Fibroblast of pulmonary artery (primary cell): ENCODE measurements at places on chromosomes 6 and 20.

DNA sequence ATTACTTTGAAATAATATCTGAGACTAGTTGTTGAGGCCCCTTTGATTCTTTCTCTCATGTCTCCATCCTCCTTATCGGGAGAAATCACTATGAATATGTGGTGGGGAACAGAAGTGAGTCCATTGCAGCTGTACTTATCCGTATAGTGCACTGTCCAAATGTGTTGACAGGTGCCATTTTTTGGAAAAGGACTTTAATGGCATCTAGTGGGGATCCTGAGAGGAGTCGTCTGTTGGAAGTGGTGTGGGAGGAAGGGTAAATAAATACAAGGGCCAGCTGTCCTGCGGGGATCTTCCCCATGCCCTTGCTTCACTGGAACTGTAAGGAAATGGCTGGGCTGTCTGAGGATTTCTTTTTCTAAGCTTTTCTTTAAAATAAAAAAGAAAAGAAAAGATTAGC is 19.4 kb downstream of the TPX2 start:
- DNase-seq, result peak; percentile 22

DNA sequence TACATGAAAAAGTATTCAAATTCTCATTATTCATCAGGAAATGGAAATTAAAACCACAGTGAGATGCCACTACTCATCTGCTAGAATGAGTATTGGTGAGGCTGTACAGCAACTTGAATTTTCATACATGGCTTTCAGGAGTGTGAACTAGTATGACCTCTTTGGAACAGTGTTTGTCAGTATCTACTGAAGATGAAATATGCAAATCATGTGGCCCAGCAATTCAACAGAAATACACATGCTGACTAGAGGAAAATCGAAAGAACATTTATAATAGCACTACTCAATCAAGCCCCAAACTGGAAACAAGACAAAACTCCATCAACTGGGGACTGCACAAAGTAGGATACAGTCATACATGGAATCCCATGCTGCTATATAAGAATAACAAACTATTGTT is 102.2 kb downstream of the DCDC2 start:
- no peak for DNase-seq

- DNase-seq, result peak; percentile 50
Measured at GRCh38 chr20:2872459-2873009, 747 bp upstream of the PTPRA start.

DNA sequence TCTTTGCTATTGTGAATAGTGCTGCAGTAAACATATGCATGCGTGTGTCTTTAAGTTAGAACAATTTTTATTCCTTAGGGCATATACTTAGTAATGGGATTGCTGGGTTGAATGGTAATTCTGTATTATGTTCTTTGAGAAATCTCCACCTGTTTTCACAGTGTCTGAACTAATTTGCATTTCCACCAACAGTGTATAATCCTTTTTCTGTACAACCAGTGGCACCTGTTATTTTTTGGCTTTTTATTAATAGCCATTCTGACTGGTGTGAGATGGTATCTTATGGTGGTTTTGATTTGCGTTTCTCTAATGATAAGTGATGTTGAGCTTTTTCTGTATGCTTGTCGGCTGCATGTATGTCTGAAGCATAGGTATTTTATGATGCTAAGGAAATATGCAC is 820.8 kb upstream of the MAP3K7 start:
- DNase-seq, result no peak

GRCh38 chr6:3422435-3423070 is 34.3 kb downstream of the SLC22A23 start:
- no peak for DNase-seq

DNA sequence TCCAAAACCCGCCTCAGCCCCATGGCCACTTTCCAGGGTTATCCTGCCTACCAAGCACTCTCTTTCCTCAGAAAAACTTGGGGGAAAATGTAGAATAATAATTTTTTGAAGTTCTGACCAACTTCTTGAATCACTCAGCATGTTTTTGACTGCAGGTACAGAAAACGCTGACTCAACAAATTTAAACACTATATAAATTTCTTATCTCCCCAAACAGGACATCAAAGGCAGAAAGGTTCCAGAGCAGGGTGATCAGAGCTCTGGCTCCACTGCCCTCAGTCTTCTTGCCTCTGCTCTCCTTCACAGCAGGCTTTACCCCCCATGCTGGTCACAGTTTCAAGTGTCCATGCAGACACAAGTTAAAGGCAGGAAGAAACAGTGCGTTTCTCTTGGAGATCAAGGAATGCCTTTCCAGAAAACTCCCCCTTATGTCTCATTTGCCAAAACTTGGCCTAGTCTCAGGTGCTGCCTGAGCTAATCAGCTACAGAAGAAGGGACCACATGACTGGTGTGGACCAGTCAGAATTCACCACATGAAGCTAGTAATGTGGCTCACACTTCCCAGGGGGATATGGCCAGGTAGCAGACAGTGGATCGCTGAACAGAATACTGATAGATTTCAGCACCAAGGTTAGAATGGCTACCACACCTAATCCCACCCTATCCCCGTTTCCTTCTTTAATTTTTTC is 24.4 kb upstream of the SLC17A3 start:
- DNase-seq, result no peak

DNA sequence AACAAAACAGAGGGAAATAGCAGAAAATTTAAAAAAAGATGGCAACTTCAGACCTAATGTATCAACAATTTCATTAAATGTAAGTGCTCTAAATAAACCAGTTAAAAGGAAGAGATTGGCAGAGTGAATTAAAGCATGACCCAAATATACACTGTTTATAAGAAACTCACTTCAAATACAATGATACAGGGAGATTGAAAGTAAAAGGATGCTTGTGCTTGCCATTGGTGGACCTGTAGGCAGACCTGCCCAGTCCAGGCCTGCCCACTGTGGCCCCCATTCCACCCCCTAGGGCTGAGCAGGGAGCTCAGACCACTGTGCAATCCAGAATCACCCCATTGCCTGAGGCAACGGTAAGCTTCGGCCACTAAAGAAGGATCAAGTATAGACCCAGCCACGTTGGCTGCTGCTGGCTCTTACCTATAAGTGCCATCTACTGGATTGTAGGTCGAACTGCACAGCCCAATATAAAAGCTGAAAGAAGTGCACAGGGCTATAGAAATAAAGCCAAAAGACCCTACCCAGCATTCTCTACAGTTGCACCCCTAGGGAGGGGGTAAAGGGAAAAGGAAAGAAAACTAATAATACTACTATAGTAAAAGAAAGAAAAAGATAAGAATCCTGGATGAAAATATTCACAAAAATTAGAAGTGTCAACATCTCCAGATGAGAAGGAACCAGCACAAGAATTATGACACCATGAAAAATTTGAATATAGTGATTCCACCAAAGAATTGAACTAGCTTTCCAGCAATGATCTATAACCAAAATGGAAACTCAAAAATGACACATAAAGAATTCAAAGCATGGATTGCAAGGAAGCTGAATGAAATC is 36.1 kb downstream of the PSMB1 start:
- peak; percentile 83 for DNase-seq

DNA sequence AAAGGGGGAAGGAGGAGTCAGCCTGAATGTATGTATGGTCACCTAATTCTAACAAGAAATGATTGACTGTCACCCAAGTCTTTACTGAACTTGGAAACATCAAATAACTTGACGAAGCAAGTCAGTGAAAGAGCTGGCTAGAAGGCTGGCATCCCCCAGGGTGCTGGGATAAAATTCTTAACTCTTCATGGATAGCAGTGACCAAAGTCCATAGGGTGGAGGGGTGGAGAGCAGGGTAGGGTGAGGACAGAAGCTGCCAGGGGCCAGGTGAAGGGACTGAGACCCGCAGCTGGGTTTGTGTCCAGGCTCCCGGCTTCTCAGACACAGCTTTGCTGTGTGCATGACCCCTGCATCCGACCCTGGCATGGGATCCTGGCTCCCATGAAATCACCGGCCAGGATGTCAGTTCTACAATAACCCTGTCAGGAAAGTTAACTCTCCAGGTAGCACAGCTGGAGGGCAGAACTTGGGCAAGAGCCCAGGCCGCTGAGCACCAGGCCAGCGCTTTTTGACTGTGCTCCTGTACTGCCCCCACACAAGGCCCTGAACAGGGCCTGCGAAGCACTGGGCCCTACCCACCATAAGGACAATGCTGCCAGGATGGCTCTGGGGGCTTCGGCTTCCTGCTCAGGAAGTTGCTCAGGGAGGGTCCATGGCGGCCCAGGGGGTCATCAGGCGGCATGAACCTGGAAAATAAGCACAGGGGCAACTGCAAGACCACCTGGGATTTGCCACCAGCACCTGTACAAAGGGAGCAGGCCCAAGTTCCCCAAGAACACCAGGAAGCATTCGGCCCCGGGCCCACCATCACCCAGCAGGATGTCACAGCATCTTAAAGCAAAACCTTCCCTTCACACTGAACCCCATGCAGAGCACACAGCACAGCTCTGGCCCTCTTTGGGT is 32.5 kb downstream of the ZC3H12D start:
- DNase-seq, result no peak

- DNase-seq, result no peak
Measured at GRCh38 chr6:102137859-102138258, 744.4 kb downstream of the GRIK2 start.

- DNase-seq, result no peak
Measured at GRCh38 chr20:37878835-37879599, 23.9 kb upstream of the VSTM2L start.

- DNase-seq, result no peak
Measured at GRCh38 chr6:166587631-166588413, 1.3 kb upstream of the RAMACL start.

DNA sequence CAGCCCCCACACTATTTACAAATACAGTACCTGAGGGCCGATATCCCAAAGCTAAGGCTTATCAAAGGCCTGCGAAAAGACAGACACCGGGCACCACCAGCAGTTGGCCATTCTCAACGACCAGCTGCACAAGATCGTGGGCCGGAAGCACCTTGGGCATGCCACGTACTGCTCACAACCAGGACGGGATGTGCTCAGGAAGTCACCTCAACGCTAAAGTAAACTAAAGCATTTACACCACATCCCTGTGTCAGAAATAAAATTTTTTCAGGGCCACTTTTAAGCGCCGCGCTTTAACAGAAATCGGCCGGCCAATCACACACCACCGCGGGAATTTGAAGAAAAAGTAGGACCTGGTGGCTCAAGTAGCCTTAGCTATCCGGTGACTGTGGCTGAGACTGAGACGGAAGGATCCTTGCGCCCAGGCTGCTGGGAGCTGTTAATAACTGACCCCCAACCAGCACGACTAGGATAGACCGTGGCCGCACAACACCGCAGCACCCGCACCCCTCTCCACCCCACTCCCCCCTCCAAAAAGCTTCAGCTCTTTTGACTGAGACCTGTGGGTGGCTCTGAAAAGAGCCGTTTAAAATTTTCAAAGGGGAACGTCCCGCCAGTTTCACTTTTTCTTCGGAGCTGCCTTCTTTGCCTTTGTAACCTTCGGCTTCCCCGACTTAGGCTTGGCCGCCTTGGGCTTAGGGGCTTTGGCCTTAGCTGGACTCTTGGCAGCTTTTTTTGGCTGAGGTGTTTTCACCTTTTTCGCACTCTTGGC is 131.2 kb upstream of the BTN3A2 start:
- DNase-seq, result peak; percentile 70

- peak; percentile 10 for DNase-seq
Measured at GRCh38 chr6:158376631-158377081, 64.4 kb downstream of the TULP4 start.

- DNase-seq, result no peak
Measured at GRCh38 chr6:170073846-170074245, 217.0 kb downstream of the DLL1 start.

DNA sequence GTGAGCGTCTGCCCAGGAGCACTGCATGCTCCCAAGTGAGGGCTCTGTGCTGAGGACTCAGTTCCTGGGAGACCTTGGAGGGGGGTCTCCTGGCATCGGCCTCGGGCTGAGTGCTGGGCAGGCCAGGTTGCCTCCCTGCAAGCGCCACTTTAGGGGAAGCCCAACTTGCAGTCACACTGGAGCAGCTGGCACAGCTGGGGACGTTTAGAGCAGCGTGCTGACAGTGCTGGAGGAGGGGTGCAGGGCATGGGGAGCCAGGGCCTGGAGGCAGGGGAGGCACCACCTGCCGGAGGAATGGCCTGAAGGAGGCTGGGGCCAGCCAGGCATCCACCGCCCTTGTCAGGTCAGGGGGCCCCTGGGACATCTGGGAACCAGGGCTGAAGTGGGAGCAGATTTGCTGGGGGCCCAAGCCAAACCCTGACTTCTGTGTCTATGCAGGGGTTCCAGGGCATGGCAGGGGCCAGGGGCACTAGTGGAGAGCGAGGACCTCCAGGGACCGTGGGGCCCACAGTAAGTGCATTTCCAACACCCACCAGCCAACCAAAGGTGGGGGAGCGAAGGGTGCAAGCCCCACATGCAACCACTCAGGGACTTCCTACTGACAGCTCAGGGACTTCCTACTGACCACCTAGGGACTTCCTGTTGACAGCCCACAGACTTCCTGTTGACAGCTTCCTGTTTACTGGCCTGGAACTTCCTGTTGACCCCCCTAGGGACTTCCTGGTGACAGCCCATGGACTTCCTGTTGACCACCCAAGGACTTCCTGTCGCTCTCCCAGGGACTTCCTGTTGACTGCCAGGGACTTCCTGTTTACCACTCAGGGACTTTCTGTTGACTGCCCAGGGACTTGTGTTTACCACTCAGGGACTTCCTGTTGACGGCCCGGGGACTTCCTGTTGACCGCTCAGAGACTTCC is 33.6 kb downstream of the COL20A1 start:
- DNase-seq, result no peak

DNA sequence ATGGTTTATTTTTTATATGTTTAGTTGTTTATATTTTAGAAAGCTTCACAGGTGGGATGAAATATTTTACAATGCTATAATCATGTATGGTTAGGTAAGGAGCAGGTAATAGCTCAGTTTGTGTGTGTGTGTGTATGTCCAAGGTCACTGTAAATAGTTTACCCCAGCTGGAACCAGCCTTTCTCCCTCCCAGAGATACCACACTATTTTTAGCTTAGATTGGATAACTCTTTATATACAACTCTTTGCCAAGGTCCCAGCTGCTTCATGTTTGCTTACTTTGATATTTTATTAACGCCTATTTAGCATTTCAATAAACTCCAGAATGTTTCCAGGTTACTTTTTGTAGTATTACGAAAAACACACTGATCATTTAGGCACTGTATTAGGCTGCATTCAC is 1.8 kb upstream of the PEX7 start:
- no peak for DNase-seq

DNA sequence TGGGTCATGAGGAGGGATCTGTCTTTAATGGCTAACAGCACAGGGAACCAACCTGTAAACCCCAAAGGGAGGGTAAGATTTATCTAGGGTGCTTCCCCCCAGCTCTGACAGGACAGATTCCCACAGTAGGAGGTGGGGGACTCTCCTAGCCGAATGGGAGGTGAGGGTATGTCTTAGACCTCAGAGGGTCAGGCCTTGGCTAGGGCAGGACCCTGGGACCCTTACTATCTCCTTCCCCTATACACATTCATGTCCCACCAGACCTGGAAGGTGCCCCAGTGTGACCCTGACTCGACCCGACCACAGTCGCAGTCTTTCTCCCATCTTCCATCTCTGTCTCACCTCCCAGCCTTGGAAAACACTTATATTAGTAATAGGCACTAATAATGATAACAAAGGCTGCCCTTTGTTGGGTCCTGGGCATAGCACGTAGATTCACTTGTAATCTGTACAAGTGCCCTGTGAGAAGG is 36.8 kb downstream of the VEGFA start:
- DNase-seq, result no peak

DNA sequence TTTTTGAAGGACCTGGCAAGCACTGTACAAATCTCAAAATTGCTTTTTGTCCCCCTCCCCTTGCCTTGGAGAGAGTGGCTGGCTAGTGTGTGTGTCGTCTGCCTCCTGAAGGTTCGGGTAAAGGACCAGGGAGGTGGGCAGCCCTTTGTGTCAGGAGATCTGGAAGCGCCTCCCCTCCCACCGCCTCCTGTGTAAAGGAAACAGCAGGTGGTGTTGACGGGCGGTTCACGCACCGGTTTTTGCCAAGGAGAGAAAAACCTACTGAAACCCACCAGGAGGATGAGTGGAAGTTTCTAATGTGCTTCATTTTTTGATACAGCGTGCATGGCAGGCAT is 1.2 kb downstream of the ENTPD6 start:
- DNase-seq, result no peak
